Stimulated activated CD4-positive, alpha-beta T cell treated with anti-CD3 and anti-CD28 coated beads, Interleukin-1b, Interleukin-23, amount 100 ng/mL, for 24 hours (primary cell): ENCODE measurements at places on chromosomes 1 and 21.

- DNase-seq: no peak
Observed at GRCh38 chr1:212098310-212098709, 62.8 kb downstream of the DTL start.

GRCh38 chr1:158371188-158371953, 17.7 kb downstream of the CD1E start:
- no peak for DNase-seq

DNA sequence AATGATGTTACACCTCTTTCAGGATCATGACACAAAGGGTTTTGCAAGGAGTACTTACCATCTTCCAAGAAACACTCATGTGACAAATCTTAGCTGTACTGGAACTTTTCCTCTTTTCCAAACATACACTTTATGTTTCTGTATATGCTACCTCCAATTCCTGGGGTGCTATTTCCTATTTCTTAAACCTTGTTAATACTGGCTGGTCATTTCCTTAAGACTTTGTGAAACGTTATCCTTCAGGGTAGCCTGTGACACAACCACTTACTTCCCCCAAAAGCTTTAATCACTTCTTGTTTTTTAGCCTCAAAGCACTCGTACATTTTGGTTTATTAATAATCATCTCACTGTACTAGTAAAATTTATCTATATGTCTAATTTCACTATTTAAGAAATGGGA, 39.4 kb downstream of the OR10Z1 start:
- no peak for DNase-seq

- DNase-seq: no peak
Observed at GRCh38 chr1:241962153-241962552, 4.6 kb downstream of the BECN2 start.

- DNase-seq: no peak
Observed at GRCh38 chr21:37249112-37249904, 17.8 kb downstream of the VPS26C start.

- DNase-seq: no peak
Observed at GRCh38 chr1:221521686-221522085, 220.2 kb downstream of the DUSP10 start.

GRCh38 chr1:29635501-29636263, 399.4 kb downstream of the PTPRU start:
- no peak for DNase-seq

GRCh38 chr1:231853588-231854207, 227.1 kb downstream of the DISC1 start:
- DNase-seq: no peak
